ENCODE measurements at places on chromosomes 11 and 22.

- DNase-seq, result no peak
Observed at GRCh38 chr11:87917111-87917510, 258.1 kb downstream of the RAB38 start.

- no peak for DNase-seq
Observed at GRCh38 chr22:44777364-44777755, 25.0 kb downstream of the ARHGAP8 start.

DNA sequence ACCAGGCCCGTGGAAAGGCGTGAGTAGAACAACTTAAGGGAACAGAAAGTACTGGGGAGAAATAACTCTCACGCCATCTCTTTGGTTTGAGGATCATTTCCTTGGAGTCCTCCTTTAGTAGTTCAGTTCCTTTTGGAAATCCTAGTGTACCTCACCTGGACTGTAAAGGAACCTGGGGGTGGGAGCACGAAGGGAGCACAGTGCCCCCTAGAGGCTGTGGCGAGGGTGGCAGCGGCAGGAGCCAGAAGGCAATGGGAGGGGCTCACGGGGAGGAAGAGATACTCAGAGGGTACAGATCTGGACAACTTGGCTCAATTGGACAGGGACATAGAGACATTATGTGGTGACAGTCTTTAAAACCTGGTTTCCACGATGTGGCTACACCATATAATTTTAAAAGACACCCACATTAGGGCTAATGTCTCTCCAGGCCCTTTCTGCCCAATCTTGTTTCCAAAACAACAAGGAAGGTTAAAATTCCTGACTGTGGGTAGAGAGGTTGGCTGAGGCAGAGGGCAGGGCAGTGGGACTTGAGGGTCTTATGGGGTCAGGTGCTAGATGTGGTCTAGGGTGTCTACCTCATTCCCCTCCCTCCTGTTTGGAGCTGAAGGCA, 87.0 kb downstream of the CSNK2A3 start:
- peak; percentile 16 for DNase-seq

GRCh38 chr22:46539169-46539568, 1.7 kb upstream of the CELSR1 start:
- DNase-seq, result no peak

GRCh38 chr11:105049481-105049880, 4.3 kb upstream of the CARD16 start:
- no peak for DNase-seq

GRCh38 chr11:92057849-92058442, 166.7 kb upstream of the FAT3 start:
- no peak for DNase-seq

DNA sequence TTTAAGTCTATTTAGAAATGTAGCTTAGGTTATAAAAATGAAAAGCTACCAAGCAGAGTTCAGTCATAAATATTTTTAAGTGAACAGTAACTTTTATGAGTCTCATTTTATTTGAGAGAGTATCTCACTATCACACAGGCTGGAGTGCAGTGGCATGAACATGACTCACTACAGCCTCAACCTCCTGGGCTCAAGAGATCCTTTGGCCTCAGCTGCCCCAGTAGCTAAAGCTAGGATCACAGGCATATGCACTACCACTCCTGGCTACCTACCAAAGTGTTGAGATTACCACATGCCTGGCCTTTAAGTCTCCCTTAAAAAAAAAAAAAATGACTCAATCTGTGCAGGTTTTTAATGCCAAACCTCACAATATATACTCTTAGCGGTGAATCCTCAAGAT, 34.7 kb upstream of the CLNS1A start:
- DNase-seq, result no peak

DNA sequence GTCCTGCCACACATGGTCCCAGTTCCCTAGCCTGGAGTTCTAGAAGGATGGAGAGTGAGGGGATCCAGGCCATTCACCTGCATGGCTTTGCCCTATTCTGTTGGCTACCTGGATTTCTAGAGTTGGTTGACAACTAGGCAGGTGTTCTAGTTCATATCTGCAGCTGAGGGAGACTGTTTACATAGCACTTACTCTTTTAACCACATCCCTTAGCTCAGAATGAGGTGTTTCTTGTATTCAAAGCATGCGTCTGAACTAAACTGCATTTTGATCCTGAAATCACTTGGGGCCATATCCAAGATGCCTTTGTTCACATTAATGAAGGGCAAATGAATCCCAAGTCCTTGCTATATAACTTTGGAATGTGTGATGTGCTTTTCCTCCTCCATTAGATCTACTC, 60.9 kb downstream of the SYT13 start:
- no peak for DNase-seq

DNA sequence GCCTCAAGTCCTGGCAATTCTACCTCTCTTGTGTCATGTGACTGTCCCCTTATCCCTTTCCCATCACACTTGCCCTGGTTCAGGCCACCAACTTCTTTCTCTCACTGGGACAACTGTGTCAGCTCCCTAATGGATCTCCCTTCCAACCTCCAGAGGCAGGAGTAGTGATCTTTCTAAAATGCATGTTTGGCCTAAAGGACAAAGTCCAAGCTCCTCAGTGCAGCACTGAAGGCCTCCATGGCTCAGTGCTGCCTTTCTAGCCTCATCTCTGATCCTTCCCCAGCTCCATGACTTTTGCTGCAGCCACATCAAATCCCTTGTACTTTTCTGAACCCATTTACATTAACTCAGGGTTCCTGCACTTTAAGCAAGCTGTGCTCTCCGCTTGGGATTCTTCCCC, 80.8 kb downstream of the CSNK2A3 start:
- no peak for DNase-seq

DNA sequence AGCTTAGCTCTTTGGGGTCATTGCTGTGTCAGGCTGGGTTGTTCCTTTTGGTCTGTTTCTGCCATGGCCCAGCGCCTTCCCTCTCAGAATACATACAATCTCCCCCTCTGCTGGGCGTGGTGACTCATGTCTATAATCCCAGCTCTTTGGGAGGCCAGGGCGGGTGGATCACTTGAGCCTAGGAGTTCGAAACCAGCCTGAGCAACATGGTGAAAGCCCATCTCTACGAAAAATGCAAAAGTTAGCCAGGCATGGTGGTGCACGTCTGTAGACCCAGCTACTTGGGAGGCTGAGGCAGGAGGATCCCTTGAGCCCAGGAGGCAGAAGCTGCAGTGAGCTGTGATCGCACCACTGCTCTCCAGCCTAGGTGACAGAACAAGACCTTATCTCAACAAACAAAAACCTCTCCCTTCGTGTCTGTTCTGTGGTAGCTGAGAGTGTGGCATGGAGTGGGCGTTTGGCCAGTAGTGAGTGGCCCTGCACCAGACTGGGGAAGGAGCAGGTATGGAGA, 46.7 kb upstream of the RAB1B start:
- DNase-seq, result no peak

DNA sequence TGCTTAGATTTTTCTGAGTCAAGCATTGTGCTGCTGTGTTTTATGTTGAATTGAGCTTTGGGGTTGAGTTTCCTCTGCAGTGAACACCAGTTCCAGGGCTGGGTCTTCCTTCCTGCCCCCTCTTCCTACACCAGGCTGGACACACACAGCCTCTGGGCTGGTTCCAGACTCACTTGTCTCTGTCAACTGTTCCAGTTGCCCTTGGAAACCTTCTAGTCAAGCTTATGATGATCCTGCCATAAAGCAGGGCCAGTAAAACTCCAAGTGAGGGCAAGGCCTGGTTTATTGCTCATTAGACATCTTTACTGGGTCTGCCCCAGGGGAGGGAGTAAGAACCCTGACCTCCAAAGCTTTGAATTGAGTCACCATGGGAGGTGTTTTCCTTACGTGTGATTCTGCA, 61.1 kb downstream of the KIAA1671 start:
- DNase-seq, result no peak

GRCh38 chr11:28619846-28620540, 511.8 kb downstream of the METTL15 start:
- DNase-seq, result no peak

- no peak for DNase-seq
Observed at GRCh38 chr11:98434296-98434695, 586.5 kb upstream of the CNTN5 start.

DNA sequence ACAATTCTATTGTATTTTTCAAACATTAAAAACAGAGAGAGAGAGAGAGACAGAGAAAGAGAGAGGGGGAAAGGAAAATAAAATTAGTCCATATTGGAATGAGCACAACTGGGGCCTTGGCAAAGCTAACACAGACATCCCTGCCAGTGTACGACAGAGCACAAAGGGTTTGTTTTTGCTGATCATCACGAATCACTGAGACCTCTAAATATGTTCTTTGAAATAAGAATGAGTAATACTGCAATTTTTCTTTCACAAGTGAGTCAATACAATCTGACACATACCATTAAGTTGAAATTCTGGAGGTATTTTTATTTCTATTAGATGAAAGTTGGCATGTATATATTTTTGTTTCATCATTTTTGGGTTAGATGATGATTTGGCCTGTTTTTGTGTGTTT, 27.0 kb upstream of the LRRC4C start:
- DNase-seq, result no peak

DNA sequence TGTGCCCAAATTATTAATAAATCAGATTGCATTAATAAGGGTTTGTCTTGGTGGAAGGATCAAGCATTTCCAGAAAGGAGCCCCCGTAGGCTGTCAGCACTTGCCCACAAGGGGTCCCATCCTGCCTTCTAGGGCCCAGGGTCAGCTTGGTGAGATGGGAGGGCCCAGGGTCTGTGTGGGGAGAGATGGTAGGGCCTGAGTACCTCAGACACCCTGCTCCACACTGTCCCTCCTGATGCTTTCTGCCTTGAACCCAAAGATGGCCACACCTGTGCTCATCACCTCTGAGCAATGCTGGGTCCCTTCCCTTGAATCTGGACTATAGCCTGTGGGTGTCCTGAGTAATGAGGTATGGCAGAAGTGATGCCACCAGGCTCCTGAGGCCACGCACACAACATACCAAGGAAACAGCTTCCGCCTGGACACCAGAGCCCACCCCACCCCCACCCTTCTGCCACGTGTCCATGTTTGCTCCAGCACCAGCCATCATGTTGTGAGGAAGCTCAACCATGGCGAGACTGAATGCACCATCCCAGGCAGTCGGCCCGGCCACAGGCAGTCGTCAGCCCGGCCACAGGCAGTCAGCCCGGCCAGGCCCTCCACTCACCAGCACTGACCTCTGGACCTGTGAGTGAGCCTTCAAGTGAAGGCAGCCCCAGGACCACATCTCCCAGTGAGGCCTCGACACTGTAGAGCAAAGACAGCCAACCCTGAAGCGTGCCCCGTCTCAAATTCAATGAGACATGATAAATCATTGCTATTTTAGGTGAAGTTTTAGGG, 6.8 kb downstream of the BET1L start:
- DNase-seq, result no peak

DNA sequence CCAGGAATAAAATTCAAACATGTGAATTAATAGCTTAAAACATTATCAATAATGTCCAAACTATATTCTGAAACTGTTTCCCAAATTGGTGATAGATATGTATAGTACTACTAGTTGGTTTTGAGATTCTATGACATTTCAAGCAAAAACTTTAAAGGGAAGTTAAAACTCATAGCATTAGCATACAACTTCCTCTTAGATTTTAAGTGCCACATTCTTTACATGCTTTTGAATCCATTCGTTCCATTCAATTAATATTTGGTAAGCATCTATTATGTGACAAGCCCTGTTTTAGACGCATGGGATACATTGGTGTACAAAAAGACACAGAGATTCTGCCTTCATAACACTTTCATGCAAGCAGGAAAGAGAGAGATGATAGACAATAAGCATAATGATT, 8.9 kb downstream of the PATL1 start:
- DNase-seq, result no peak

DNA sequence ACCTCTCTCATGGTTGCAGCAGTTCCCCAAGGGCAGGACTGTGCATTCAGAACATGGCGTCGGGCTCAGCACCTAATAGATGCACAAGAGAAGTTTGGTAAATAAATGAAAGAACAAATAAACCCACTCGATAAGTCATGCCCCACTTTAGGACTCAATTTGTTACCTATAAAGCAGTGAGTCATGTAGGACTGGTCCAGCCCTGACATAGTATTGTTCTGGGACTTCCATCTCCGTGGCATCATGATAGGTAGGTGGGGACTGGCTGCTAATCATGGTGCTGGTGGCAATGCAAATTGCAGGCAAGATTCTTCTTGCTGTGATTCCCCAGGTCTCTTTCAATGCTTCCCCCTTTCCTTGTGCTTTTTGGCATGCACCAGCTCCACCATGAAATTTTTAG, 118.2 kb upstream of the CSNK2A3 start:
- no peak for DNase-seq

DNA sequence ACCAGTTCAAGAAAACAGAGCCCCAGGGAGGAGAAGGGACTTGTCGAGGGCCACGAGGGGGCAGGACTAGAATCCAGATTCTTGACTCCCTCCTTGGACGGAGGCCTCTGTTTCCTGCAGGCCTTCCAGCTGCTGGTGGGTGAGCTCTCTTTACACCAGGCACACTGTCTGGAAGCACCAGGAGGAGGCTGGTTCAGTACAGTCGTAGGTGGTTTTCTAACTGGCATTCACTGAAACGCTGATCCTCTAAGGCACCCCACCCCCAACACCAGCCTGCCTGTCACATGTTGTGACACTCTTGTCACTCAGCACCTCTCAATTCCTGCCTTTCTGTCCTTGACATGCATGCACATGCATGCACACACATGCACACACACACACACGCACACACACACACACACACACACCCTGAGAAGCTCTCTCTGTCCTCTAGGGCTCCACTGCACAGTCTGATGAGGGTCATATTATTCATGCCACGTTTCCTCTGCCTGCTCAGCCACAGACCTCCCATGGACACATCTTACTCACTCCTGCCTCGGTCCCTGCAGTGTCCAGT, 751 bp downstream of the MS4A10 start:
- DNase-seq, result no peak

DNA sequence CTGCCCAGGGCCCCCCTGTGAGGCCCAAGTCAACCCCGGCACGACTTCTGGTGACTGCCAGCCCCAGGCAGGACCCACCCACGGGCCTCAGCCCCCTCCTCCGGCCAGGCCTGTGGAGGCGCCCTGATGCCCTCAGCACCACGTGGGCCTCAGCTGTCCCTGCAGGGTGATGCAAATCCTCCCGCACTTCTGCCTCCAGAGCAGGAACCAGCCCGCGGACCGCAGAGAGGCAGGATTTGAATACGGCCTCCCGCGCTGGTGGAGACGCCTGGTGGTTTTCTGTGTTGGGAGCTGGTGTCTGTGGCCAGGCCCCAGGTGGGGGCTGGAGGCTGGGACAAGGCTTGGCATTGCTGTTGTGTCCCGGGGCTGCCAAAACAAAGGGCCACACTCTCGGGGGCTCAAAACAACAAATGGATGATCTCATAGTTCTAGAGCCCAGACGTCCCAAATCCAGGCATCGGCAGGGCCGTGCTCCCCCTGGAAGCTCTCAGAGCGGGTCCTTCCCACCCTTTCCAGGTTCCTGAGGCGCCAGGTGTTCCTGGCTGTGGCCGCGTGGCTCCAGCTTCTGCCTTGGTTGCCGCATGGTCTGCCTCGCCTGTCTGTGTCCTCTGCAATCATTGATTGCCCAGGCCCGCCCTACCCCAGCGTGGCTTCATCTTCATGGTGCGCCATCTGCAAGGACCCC, 19.4 kb downstream of the TRPM5 start:
- DNase-seq, result peak; percentile 52

- no peak for DNase-seq
Observed at GRCh38 chr11:6799402-6799801, at the start of gene OR6A2. OR6A2 (minus strand) TSS chr11:6799689; CDS start chr11:6795708, 3,981 bp downstream.

Data from HL-60 (cell line).